ENCODE measurements at places on chromosomes 6 and 20.

- no peak for DNase-seq
Measured at GRCh38 chr6:109452181-109452580, 3.4 kb downstream of the MICAL1 start.

- DNase-seq: no peak
Measured at GRCh38 chr20:11067359-11067758, 393.6 kb upstream of the JAG1 start.

DNA sequence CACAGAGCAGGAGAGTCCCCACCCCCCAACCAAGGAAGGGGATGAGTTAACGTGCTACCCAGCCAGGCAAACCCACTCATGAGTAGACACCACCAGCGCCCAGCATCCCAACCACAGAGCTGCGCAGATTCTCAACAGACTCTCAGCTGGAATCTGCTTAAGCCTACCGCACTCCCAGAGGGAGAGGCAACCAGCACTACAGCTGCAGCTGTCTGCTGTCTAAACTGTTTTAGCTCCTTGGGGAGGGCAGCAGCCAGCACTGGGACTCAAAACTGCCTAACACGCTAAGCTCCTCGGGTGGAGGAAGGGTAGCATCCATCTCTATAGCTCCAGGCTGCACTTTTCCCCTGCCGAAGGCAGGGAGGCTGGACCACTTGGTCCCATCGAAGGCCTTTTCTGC lies 539.8 kb downstream of the EPHA7 start:
- no peak for DNase-seq

DNA sequence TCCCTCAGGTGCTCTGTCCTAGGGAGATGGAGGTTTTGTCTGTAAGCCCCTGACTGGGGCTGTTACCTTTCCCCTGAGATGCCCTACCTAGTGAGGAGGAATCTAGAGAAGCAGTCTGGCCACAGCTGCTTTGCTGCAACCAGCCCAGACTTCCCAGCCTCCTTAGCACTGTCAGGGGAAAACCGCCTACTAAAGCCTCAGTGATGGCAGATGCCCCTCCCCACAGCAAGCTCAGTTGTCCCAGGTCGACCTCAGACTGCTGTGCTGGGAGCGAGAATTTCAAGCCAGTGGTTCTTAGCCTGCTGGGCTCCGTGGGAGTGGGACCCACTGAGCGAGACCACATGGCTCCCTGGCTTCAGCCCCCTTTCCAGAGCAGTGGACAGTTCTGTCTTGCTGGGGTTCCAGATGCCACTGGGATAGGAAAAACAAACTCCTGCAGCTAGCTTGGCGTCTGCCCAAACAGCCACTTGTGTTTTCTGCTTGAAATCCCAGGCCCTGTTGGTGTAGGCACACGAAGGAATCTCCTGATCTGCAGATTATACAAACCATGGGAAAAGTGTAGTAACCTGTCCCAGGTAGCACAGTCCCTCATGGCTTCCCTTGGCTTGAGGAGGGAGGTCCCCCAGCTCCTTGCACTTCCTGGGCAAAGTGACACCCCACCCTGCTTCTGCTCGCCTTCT lies 146.4 kb upstream of the PROKR2 start:
- no peak for DNase-seq

GRCh38 chr20:8291873-8292272 lies 159.8 kb downstream of the PLCB1 start:
- peak; percentile 11 for DNase-seq

- no peak for DNase-seq
Measured at GRCh38 chr20:37259865-37260264, 1.7 kb downstream of the GHRH start.

DNA sequence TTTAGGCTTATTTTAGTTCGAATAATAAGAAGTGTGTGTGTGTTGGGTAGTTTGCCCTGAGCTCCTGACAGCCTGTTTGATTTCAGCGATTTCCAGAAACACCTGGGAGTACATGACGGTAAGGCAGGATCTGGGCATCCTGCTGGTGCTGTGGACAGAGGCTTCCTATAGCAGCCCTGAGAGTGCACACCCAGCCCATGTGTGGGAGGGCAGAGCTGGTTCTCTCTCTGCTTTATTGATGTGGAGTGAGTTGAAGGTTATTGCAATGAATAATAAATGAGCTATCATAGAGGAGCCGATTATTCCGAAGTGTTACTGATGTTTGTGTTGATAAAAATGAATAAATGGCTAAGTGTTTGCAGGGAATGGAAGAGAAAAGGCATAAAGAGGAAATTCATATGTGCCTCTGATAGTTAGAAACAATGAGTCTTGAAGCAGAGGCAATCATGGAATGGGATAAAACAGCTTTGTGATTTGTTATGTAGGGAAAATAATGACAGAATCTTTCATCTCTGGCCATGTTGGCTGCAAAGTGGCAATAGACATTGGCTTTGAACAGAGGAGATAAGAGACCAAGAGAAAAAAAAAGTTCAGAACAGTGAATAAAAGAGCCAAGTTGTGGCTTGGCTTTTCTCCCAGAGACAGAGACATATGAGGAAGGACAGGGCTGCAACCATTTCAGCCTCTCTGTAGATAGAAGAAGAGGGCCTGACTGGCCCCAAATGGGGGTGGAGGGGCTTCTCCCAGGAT lies 166.2 kb upstream of the CHD6 start:
- no peak for DNase-seq

GRCh38 chr6:56570413-56571359 lies 72.0 kb downstream of the DST start:
- DNase-seq: peak; percentile 55

DNA sequence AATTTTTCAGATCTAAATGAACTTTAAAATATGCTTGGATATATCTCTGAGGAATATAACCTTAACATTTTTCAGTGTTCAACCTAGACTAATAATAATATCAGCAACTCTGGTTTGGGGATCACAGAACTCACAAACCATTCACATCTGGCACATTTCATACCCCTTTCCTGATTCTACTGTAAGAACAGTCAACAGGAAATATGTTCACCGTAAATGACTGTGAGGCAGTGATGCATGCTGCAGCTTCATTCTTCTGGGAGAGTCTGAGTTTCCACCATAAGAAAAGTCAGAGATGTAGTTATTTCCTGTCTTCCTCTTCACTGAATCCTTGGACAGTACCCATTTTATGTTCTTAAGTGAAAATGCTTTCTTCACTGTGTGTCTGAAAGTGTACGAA lies 134.2 kb upstream of the IFNGR1 start:
- peak; percentile 24 for DNase-seq

GRCh38 chr6:121668259-121668658 lies 232.8 kb downstream of the GJA1 start:
- peak; percentile 49 for DNase-seq

GRCh38 chr6:144722925-144723324 lies 437.8 kb downstream of the UTRN start:
- no peak for DNase-seq

DNA sequence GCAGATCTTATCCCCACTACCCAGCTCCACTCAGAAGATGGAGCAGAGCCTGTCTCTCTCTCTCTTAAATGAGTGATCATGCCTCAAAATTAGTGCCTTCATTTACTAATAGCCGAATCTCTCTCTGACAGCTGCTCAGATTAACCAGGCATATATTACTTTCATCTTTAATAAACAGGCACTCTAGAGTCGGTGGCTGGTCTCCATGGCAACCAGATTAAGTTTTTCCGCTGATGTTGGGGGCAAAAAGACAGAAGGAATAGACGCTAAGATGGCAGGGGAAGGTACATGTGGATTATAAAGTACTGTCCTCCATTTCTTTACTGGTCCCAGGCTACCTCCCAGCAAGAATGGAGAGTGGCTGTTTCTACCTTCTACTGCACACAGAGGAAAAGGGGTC lies 121.6 kb downstream of the QRSL1 start:
- DNase-seq: no peak

DNA sequence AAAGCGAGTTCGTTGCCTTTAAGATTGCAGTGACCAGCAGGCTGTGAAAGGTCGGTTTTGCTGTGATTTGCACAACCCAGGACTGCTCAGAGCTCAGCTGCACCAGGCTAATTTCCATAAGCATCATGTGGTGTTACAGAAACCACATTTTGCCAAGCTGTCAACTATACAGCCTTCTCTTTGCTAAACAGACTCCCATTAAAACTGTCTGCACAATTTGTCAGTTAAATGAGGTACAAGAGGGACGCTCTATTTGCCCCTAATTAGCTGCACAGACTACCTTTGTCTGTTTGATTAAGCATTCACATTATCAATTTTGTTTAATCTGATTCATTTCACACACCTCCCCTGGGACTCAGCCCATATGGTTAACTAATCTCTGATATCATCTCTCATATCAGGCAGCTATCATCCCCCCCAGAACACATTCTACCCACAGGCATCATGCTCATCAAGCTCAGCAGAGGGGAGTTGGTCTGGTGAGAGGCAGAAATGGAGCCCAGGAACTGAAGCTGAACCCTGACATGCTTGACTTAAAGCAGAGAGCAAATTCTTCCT lies 62.1 kb downstream of the OLIG3 start:
- DNase-seq: no peak

DNA sequence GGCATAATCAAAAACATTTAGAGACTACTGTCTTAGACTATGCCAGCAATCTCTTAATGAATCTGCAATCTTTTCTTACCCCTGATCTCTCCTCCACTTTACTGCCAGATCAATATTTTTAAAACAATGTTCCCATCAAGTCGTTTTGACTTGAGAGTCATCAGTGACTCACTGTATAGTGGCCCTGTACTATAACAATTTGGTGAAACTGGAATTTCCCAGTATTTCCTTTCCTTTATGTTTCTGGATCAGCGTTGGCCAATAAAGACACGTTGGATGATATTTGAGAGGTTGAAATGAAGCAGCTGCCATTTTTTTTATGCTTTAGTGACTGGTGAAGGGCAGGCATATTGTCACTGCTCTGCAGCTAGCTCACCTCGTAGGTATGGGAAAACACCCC lies 10.1 kb upstream of the SMIM13 start:
- DNase-seq: peak; percentile 52

GRCh38 chr6:160112628-160113299 lies 8.9 kb upstream of the SLC22A1 start:
- no peak for DNase-seq

Measured in fibroblast of pulmonary artery (primary cell).